ENCODE measurements at places on chromosomes 5 and 9.

GRCh38 chr5:95731571-95732554 is 727 bp downstream of the RHOBTB3 start:
- DNase-seq, result no peak

DNA sequence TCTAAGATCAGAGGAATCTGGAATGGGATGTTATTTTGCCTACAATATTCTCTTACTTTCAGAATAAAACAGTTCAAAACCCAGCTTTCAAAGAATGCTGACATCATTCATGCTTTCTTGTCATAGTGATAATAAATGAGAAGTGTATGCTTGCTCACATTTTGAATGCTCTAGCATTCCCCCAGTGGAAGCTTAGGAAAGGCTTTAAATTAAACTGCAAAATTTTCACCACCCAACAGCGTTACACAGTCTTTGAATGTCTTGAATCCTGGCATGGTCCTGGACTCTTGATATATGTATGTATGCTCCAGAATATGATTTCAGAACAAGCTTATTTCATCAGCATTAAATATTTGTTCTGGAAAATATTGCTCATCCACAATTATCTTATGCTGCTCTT is 964.3 kb upstream of the NUDT12 start:
- DNase-seq, result no peak

DNA sequence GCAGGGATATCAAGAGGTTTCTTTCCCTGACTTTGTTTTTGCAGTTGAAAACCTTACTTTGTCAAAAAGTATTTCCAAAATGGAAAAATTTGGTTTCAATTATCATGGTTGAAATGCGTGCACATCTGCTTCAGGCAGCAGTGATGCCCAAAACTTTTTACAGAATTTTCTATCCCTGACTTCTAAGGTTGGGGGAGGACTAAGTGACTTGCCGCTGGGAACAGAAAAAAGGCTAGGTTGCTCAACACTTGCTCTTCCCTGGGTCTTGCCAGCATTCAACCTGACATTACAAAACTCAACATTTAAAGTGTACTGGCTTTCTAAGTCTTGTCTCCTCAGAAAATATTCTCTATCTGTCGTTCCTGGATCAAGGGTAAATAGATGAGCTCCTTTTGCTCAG is 4.7 kb downstream of the KLHL3 start:
- no peak for DNase-seq

DNA sequence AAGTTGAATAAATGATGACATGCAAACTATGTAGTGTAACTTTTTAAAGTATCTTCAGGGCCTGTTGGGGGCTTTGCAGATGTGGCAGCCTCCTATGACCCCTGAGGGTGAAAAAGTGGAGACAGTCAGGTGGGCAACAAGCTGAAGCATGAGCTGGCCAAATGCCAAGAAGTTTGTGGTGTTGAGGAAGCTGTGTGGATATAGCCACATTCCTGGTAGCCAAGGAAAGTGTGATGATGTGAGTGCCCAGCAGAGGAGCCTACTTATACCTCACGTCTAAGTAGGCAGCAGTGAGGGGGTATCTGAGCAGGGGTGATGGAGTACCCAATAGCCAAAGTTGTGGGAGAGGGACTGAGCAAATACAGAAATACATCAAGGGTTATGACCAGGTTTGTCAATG is 621.2 kb upstream of the CDH6 start:
- no peak for DNase-seq

DNA sequence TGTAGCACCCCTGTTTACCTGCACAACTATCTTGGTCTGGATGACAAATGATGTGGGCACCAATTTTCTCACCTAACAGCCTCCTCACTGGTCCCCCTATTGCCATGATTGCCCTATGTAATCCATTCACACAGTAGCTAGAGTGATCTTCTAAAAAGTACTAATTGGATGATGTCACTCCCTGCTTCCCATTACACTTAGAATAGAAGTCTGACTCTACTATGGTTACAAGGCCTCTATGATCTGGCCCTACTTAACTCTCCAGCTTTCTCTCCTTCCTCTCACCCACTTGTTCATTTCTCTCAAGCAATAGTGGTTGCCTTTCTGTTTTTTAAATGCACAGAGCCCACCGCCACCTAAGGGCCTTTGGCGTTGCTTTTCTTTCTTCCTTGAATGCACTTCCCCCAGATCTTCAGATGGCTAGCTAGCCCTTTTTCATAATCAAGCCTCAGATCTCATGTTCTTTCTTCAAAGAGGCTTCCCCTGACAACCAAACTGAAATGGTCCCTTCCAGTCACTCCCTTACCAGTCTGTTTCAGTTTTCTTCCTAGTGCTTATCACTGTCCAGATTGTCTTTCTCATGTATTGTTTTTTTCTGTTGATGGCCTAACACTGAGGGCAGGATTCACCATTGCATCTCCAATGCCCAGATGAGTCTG is 8.7 kb downstream of the IGIP start:
- DNase-seq, result no peak

GRCh38 chr9:105299190-105299854 is 54.9 kb downstream of the SLC44A1 start:
- DNase-seq, result peak; percentile 70

- DNase-seq, result no peak
Measured at GRCh38 chr5:74185599-74185998, 454.9 kb downstream of the ENC1 start.

GRCh38 chr9:71766663-71767062 is 1.6 kb downstream of the CEMIP2 start:
- no peak for DNase-seq

DNA sequence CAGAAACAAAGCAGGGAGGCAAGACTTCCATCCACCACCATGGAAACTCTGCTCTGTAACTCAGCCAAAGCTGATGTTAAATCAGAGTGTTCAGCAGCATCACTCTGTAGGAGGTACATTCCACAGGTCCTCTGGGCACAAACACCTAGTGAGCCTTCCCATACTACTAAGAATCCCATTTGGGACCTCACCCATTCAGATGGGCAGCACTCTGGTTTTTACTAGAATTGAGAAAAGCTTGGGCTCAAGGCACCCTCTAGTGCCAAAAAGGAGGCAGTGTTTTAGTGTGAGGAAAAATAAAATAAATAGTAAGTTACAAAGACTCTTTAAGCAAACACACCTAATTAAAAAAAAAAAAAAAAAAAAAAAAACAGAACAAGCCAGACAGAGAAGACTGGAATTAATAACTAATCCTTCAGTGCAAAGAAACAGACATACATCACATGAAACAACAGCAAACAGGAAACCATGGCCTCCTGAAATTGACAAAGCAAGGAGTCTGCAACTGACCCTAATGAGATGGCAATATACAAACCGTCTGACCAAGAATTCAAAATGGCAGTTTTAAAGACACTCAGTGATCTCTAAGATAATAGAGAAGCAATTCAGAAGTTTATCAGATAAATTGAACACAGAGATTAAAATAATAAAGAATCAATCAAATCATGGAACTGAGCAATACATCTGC is 159.5 kb downstream of the GNA14 start:
- DNase-seq, result no peak

- peak; percentile 66 for DNase-seq
Measured at GRCh38 chr9:93133681-93134014, 403 bp downstream of the NINJ1 start.

DNA sequence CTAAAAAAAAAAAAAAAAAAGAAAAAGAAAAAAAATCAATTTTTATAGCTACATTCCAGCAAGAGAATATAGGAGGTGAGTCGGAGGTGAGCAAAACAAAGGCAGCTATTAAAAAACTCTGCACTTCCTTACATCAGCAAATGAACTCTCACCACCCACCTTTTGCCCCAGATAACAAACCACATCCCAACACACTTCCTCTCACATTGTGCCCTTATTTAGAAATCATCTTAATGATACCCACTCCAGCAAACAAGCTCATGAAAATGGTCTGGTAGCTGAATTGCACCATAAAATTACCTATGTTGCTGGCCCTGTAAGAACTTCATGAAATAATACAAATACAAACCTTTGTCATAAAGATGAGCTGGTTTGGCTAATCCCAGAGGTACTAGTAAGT is 82.9 kb downstream of the CEMIP2 start:
- no peak for DNase-seq

GRCh38 chr9:70672161-70672649 is 257.7 kb upstream of the KLF9 start:
- DNase-seq, result no peak

- DNase-seq, result no peak
Measured at GRCh38 chr5:59615272-59615671, 278.3 kb downstream of the PDE4D start.

GRCh38 chr5:41748631-41749030 is 121.6 kb downstream of the OXCT1 start:
- no peak for DNase-seq

GRCh38 chr9:123637606-123637944 is 281.6 kb downstream of the CRB2 start:
- no peak for DNase-seq

- DNase-seq, result no peak
Measured at GRCh38 chr5:60959156-60959555, 14.2 kb downstream of the NDUFAF2 start.

DNA sequence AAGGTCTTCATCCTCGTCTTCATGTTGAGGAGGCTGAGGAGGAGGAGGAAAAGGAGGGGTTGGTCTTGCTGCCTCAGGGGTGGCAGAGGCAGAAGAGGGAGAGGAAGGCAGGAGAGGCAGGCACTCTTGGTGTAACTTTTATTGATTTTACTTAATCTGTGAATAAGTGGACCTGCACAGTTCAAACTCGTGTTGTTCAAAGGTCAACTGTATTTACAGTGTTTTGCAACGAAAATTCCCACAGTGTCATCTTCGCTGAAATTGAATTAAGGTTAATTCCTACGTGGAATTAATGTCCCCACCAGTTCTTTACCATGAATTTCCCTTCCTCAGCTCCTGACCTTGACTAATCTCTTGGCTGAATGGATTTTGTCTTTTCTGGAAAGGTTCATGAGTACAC is 21.2 kb upstream of the ENHO start:
- DNase-seq, result no peak

DNA sequence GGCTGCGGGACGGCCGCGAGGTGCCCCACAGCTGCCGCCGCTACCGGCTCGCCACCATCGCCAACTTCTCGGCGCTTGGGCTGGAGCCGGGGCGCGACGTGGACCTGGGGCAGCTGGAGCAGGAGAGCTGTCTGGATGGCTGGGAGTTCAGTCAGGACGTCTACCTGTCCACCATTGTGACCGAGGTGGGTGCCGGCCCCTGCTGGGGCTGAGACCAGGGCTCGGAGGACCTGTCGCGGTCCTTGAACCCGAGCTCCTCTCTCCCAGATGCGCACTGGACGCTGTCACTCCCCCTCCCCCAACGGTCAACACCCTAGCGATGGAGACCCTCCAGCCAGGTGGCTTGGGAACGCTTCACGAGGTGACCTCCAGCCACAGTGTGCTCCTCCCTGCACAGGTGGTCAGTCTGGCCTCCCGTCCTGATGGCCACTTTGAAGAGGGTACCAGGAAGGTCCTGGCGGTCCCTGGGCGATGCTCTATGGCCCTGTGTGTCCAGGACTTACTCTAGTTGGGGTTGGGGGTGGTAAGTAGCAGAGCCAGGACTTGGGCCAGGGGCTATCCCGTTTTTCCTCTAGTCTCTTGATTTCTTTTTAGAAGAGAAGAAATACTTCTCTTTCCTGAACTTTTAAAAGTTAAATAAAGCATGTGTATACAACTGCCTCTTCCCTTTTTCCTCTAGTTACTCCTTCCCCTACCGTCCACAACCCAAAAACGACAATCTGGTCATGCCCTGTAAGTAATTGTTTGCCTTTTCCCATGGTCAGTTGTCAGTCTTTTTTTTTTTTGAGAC is 866 bp downstream of the SLC22A5 start:
- no peak for DNase-seq

- DNase-seq, result no peak
Measured at GRCh38 chr9:21060919-21061561, 16.7 kb downstream of the IFNB1 start.

DNA sequence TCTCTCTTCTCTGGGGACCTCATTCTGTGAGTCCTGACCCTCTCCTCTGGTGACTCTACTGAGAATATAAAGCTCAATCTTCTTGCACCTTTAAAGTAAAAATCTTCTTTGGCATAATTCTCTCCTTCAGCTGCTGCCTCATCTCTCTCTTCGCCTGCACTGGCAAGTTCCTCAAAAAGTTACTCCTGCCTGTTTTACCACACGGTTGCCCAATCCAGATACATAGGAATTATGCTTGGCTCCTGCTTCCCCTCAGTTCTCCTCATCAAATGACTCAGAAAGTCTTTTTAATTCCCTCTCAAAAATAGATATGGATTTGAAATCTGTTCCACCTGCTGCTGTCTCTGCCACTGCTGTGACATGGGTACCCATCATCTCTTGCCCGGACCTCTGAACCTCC is 14.4 kb upstream of the HRCT1 start:
- no peak for DNase-seq

- DNase-seq, result no peak
Measured at GRCh38 chr5:139431706-139432105, 7.6 kb downstream of the DNAJC18 start.

- no peak for DNase-seq
Measured at GRCh38 chr9:125190361-125190801, 778 bp upstream of the PPP6C start.

DNA sequence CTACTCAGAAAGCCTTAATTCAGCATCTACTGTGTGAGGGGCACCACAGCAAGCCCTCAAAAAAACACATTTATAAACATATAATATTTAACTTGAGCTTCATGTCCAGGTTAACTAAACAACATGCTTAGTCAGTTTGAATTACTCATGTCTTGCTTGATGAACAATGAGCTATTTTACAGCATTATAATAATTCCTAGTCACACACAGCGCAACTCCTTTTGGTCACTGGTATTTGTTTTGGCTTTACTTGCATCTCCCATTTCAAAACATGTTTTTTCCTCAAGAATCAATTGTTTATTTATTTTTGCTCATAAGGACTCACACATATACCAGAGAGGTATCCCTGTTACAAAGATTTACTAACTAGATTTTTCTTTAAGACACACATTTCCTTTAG is 616.7 kb upstream of the DAB2 start:
- no peak for DNase-seq

- no peak for DNase-seq
Measured at GRCh38 chr5:147831465-147831864, at the start of gene SPINK1. Gene SPINK1 (minus strand): TSS chr5:147831671. CDS start chr5:147831577, 94 bp downstream.

GRCh38 chr9:79946712-79947111 is 374.9 kb downstream of the TLE4 start:
- no peak for DNase-seq

DNA sequence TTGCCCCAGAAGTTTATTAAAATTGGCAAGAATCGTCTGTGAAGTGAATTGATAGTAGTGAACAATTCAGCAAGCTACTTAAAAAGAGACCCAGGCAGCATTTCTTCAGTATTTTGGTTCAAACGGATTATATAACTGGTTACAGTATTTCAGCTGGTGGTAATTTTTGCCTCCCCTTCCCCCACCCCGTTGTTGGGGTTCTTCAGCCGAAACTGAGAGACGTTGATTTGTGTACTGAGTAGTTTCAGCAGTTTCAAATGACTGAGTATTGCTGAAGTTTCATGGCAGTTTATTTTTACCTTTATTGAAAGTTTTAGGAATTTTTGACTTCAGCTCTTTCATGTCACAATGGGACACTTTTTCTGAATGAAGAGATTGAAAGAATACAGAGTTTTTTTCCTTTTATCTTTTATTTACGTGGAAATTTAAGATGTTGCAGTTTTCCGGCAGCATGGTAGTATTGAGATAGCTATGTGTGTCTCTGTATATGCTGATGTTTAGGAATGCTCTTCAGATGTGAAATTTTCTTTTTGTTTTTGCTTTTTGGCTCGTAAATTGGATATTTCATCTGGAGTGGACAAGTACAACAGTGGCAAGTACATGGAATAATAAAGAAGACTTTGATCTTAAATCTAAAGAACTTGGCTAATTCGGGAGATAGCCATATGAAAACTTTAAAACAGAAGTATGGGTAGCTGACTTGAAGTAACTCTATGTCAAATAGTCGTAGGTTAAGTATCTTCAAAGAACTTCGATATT is 1.9 kb downstream of the GPBP1 start:
- DNase-seq, result no peak

Data from AG04450 (cell line).